NCI-H2081 treated with DMSO at 0.1 percent for 48 hours (cell line): ENCODE measurements at places on chromosomes 7 and 10.

DNA sequence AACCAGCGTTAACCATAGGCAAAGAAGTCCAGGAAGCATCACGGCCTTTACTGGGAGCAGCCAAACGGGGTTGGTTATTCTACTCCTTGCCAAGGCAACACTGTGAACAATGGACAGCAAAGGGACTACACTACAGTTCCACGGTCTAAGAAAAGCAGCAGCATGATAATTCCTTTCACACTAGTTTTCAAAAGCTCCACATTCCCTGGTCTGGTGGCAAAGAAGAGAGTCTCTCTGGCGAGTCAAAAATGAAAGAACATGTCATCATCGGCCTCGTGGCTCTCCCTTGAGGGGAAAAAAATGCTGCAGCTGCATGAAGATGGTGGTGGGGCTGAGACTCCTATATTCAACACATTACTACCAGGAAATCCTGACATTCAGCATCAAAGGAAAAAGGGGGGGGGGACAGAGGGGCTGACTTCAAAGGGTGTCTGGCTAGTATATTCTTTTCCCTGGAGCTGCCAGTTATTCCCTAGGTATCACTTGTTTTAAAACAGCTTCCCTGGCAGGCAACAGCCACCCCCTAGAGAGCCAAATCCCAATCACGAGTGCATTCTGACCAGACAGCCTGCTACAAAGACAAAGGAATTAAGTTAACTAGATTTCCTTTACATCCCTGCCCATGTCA lies 49.1 kb downstream of the SLC37A3 start:
- no peak for DNase-seq

- no peak for DNase-seq
Measured at GRCh38 chr10:58784361-58784760, 271.7 kb downstream of the BICC1 start.

DNA sequence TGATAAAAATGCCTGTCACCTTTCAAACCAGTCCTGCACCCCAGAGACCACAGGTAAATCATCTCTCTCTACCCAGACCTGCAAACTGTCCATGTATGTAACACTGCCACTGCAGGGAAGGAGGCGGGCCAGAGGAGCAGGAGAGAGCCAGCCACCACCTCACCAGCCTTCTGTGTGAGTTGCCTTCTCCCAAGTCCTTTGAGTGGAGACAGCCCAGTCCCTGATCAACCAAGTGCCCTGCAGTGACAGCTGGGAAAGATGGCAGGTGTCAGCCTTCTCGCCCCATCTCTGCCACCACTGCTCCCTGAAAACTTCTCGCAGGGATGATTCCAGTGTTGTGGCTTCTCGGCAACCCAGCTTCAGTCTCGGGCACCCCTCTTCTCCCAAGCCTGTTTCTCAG lies 42.4 kb downstream of the MTURN start:
- DNase-seq = no peak

- no peak for DNase-seq
Measured at GRCh38 chr10:102394801-102395399, 605 bp upstream of the NFKB2 start.

DNA sequence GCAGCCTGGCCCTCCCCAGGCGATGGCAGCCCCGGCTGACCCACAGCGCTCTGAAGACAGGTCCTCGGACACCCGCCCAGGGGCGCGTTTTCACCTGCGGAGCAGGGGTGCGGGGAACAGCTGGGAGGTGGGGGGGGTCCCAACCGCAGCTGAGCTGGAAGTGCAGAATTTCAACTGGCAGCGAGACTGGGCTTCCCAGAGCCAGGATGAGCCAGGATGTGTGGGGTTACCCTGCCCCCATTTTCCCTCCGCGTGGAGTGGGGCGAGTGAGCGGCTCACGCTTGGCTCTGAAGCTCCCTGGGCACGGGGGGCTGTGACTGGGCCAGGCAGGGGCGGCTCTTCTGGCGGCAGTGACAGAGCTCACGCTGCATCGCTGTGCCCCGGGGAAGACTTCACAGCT lies 70.2 kb downstream of the DNAJB6 start:
- DNase-seq = no peak

- DNase-seq = no peak
Measured at GRCh38 chr10:114604357-114605130, 53.5 kb downstream of the ABLIM1 start.
